Epithelial cell of alveolus of lung (primary cell): ENCODE measurements at places on chromosomes 5 and 9. TPM values are rescaled to one million over a fixed set of nuclear protein-coding genes. Genes with fewer than 3 reads are reported as not detected.

The MSMP gene
- total RNA-seq: not detected in 2 replicates

The KIF27 gene
- 1.0 and 2.5 TPM in 2 replicates for total RNA-seq

The SLIT3 gene
- 1.4 and 3.4 TPM in 2 replicates for total RNA-seq

The MAN2A1 gene
- 16.3 and 50.8 TPM in 2 replicates for total RNA-seq

The RABGAP1 gene
- 10.3 and 23.0 TPM in 2 replicates for total RNA-seq

The ABCA1 gene
- 23.5 and 36.3 TPM in 2 replicates for total RNA-seq

The FGF1 gene
- total RNA-seq: 2.5 TPM in 1 of 2 replicates, not detected in the other

The TAS2R1 gene
- total RNA-seq: not detected in 2 replicates

The PDE6A gene
- total RNA-seq: under 0.01 and 0.13 TPM in 2 replicates

The FOXI1 gene
- total RNA-seq: not detected in 2 replicates

The PPP3R2 gene
- total RNA-seq: not detected in 2 replicates

The CDH6 gene
- total RNA-seq: 3.4 and 12.3 TPM in 2 replicates

The CCDC171 gene
- total RNA-seq: 1.0 and 1.9 TPM in 2 replicates

The CARD6 gene
- total RNA-seq: 5.7 and 6.3 TPM in 2 replicates

The CAMK4 gene
- 3.9 and 7.3 TPM in 2 replicates for total RNA-seq

The ABLIM3 gene
- 84.9 and 91.3 TPM in 2 replicates for total RNA-seq

The TMEM174 gene
- not detected in 2 replicates for total RNA-seq

The IL17B gene
- total RNA-seq: 0.80 and 1.2 TPM in 2 replicates

The SARDH gene
- total RNA-seq: 6.7 and 9.4 TPM in 2 replicates

The STX17 gene
- total RNA-seq: 10.7 and 25.9 TPM in 2 replicates

The CDHR2 gene
- total RNA-seq: not detected in 2 replicates

The GPRIN1 gene
- 4.5 and 12.0 TPM in 2 replicates for total RNA-seq

The PALM2AKAP2 gene
- total RNA-seq: 11.9 and 16.3 TPM in 2 replicates

The SLC25A48 gene
- not detected in 2 replicates for total RNA-seq

The CDC20B gene
- under 0.01 TPM in 1 of 2 replicates, not detected in the other for total RNA-seq

The OR4F3 gene
- not detected in 2 replicates for total RNA-seq

The MELK gene
- total RNA-seq: 18.0 and 35.9 TPM in 2 replicates

The ECM2 gene
- total RNA-seq: 0.39 and 2.2 TPM in 2 replicates

The HAPLN1 gene
- 0.16 and 9.4 TPM in 2 replicates for total RNA-seq

The PTGDS gene
- 0.39 and 78.2 TPM in 2 replicates for total RNA-seq

The GCNT1 gene
- 3.5 and 20.0 TPM in 2 replicates for total RNA-seq

The FAM120AOS gene
- 31.9 and 32.5 TPM in 2 replicates for total RNA-seq

The ENTPD2 gene
- total RNA-seq: 0.72 TPM in 1 of 2 replicates, not detected in the other

The PAPPA gene
- total RNA-seq: 161 and 226 TPM in 2 replicates

The PCDHGA12 gene
- 10.2 and 17.4 TPM in 2 replicates for total RNA-seq

The MAMDC4 gene
- total RNA-seq: 0.91 and 2.2 TPM in 2 replicates

The PHYHD1 gene
- 11.9 and 16.9 TPM in 2 replicates for total RNA-seq

The DMGDH gene
- 0.72 and 1.2 TPM in 2 replicates for total RNA-seq

The PLPP7 gene
- 4.5 and 5.1 TPM in 2 replicates for total RNA-seq

The DEPDC1B gene
- total RNA-seq: 7.1 and 10.0 TPM in 2 replicates

The TRIM14 gene
- total RNA-seq: 4.2 and 14.6 TPM in 2 replicates

The SLCO6A1 gene
- total RNA-seq: not detected in 2 replicates

The C5orf58 gene
- total RNA-seq: 1.4 TPM in 1 of 2 replicates, not detected in the other

The LCN1 gene
- total RNA-seq: not detected in 2 replicates

The COL15A1 gene
- total RNA-seq: 11.3 and 18.0 TPM in 2 replicates

The DTWD2 gene
- 3.7 and 4.2 TPM in 2 replicates for total RNA-seq

The DMRT3 gene
- total RNA-seq: not detected in 2 replicates

The SCGB3A2 gene
- total RNA-seq: not detected in 2 replicates
